Left renal pelvis (tissue), 4 donors: ENCODE measurements at places on chromosomes 3 and 15. TPM values are rescaled to one million over a fixed set of nuclear protein-coding genes. Genes with fewer than 3 reads are reported as not detected.

The LDHAL6B gene
- 0.32 TPM for polyA plus RNA-seq

The ST6GAL1 gene
- polyA plus RNA-seq: 74.4 TPM

The ARHGAP31 gene
- polyA plus RNA-seq: 12.5 TPM

The DLEC1 gene
- 1.8 TPM for polyA plus RNA-seq

The CTXND1 gene
- 0.27 TPM for polyA plus RNA-seq

The B3GNT5 gene
- 22.5 TPM for polyA plus RNA-seq

The LRRC3B gene
- polyA plus RNA-seq: 2.1 TPM

The MEIS2 gene
- 173 TPM for polyA plus RNA-seq

The RTP3 gene
- not detected for polyA plus RNA-seq

The AADACL2 gene
- polyA plus RNA-seq: not detected

The RHCG gene
- polyA plus RNA-seq: 2.2 TPM

The CNTN6 gene
- 2.6 TPM for polyA plus RNA-seq

The WDR49 gene
- 2.7 TPM for polyA plus RNA-seq

The COLQ gene
- 5.3 TPM for polyA plus RNA-seq

The CNTN4 gene
- 28.0 TPM for polyA plus RNA-seq

The GABRA5 gene
- 0.40 TPM for polyA plus RNA-seq

The EXOG gene
- polyA plus RNA-seq: 14.1 TPM

The HTR3D gene
- polyA plus RNA-seq: not detected

The DPPA4 gene
- polyA plus RNA-seq: 3.6 TPM

The MED12L gene
- 0.50 TPM for polyA plus RNA-seq

The TM4SF18 gene
- 27.0 TPM for polyA plus RNA-seq

The C2CD4A gene
- polyA plus RNA-seq: 0.46 TPM

The TUSC7 gene
- not detected for polyA plus RNA-seq

The CPNE4 gene
- polyA plus RNA-seq: 0.35 TPM

The PLSCR2 gene
- 1.5 TPM for polyA plus RNA-seq

The ITIH1 gene
- not detected for polyA plus RNA-seq

The CHRNA3 gene
- polyA plus RNA-seq: 1.5 TPM

The FRMD5 gene
- polyA plus RNA-seq: 1.4 TPM

The RLBP1 gene
- polyA plus RNA-seq: not detected

The NSMCE3 gene
- 10.0 TPM for polyA plus RNA-seq

The ASB14 gene
- 0.49 TPM for polyA plus RNA-seq

The ACTC1 gene
- polyA plus RNA-seq: 1.6 TPM

The SYNPR gene
- 0.13 TPM for polyA plus RNA-seq

The MEX3B gene
- polyA plus RNA-seq: 17.5 TPM

The CKMT1B gene
- 3.7 TPM for polyA plus RNA-seq

The AGTR1 gene
- polyA plus RNA-seq: 10.4 TPM

The SNUPN gene
- 30.8 TPM for polyA plus RNA-seq

The ACVR2B gene
- 14.4 TPM for polyA plus RNA-seq

The AQP9 gene
- polyA plus RNA-seq: 0.79 TPM

The STRIT1 gene
- polyA plus RNA-seq: not detected

The THRB gene
- 4.1 TPM for polyA plus RNA-seq

The CDHR4 gene
- polyA plus RNA-seq: 0.12 TPM

The ONECUT1 gene
- polyA plus RNA-seq: 0.20 TPM

The ACKR2 gene
- polyA plus RNA-seq: 2.4 TPM

The MEGF11 gene
- polyA plus RNA-seq: 3.1 TPM

The CFAP44 gene
- 22.8 TPM for polyA plus RNA-seq

The NIPA2 gene
- 68.5 TPM for polyA plus RNA-seq

The SPATA12 gene
- not detected for polyA plus RNA-seq

The C3orf38 gene
- polyA plus RNA-seq: 34.3 TPM

The DISP2 gene
- polyA plus RNA-seq: 0.78 TPM

The CCR1 gene
- 6.4 TPM for polyA plus RNA-seq

The CCDC54 gene
- not detected for polyA plus RNA-seq

The PCOLCE2 gene
- 68.7 TPM for polyA plus RNA-seq

The GPR149 gene
- not detected for polyA plus RNA-seq

The RAB6B gene
- 18.9 TPM for polyA plus RNA-seq

The COMMD4 gene
- 57.1 TPM for polyA plus RNA-seq

The SAMD7 gene
- polyA plus RNA-seq: not detected

The ECE2 gene
- not detected for polyA plus RNA-seq

The DNAH12 gene
- 0.89 TPM for polyA plus RNA-seq
